ENCODE measurements at places on chromosomes 12 and 14.

DNA sequence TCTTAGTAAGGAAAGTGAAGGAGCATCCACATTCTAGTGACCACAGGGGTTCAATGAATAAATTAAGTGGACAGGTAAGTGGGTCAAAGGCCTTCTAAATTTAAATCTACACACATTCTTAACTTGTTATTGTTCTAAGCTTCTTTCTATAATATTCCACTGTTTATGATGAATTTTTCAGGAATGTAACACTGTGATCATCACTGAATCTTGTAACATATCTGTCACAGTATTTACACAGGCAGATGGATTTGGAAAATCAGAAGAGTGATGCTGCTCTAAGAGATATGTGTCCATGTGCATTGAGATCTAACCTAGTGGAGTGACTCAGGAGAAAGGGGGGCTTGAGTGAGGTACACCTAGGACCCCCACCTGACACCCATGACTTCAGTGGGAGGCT lies 115.4 kb upstream of the OVCH1 start:
- DNase-seq = no peak

- DNase-seq = no peak
These were observed 297.0 kb downstream of the PCNX1 start for GRCh38 chr14:71204231-71204630.

DNA sequence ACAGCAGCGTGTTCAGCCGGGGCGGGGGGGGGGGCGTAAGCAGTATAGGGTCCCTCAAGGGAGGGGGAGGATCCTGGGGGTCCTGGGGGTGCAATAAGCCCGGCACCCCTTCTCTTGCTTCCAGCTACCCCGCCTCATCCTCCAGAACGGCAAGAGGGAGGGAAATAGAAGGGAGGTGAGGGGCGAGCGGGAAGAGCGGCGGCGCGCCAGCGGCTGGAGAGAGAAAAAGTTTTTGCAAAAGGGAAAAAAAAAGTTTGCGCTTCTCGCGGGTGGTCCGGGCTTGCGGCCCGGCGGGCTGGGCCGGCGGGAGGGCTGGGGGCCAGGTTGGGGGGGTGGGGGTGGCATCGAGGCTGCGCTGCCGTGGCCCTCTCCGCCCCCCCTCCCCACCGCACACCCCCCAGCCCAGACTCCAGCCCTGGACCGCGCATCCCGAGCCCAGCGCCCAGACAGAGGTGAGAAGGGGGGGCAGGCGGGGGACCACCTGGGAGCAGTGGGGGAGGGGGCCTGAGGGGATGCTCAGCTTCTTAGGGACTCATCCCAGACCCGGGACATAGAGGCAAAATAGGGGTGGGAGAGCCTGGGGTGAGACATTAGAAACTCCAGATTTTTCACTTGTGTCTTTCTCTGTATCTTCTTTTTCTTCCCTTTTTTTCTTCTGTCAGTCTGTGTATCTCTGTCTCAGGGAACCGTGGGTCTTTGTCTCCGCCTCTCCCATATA lies at the start of gene GLI1:
GLI1 (plus strand) TSS at position 36 of the 718 bp plus-strand sequence. CDS start 3,907 bp downstream, outside the sequence.
- DNase-seq = no peak

GRCh38 chr14:81170829-81171195 lies 49.9 kb downstream of the GTF2A1 start:
- no peak for DNase-seq

GRCh38 chr12:125892276-125892675 lies 827.0 kb downstream of the AACS start:
- DNase-seq = no peak

GRCh38 chr14:73833034-73833433 lies 18.6 kb upstream of the PTGR2 start:
- DNase-seq = no peak

DNA sequence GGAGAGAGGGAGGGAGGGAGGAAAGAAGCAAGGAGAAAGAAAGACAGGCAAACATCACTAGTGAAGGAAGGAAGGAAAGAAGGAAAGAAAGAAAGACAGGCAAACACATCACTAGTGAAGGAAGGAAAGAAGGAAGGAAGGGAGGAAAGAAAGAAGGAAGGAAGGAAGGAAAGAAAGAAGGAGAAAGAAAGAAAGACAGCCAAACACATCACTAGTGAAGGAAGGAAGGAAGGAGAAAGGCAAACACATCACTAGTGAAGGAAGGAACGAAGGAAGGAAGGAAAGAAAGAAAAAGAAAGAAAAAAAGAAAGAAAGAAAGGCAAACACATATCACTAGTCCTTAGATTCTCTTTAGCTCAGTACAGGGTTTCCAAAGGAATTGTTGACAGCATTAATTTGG lies 5.3 kb downstream of the FZD10 start:
- DNase-seq = no peak

DNA sequence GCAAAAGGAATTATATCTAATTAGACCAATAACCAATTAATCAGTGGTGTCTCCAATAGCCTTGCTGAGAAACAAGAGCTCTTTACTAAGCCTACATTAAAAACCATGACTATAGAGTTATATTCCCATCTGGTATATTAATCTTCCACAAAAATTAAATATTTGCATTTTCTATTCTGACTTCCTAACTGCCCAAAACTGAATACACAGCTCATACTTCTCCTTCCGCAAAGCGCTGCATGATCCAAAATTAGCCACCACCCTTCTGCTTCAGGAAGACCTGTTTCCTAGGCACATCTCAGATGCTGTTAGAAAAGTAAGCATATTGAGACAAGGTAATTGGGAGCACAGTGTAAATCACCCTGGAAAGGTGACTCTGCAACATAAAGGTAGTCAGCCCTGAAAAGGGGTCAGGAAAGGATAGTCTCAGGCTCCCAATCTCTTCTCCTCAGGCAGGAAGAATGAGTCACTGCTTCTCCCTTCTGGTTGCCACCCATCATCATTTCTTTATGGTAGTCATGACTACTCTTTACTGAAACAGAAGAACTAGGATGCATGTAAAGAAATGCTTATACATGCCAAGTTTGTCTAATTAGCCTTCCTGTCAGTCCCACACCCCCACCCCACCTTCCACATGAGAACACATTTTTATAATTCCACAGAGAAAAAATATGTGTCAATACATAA lies 54.3 kb downstream of the PLCZ1 start:
- no peak for DNase-seq

GRCh38 chr14:89586258-89587135 lies 169.5 kb upstream of the FOXN3 start:
- DNase-seq = no peak

GRCh38 chr12:86186449-86186848 lies 69.7 kb downstream of the MGAT4C start:
- DNase-seq = no peak

- no peak for DNase-seq
These were observed 611.3 kb upstream of the TMEM132C start for GRCh38 chr12:127655691-127656090.

DNA sequence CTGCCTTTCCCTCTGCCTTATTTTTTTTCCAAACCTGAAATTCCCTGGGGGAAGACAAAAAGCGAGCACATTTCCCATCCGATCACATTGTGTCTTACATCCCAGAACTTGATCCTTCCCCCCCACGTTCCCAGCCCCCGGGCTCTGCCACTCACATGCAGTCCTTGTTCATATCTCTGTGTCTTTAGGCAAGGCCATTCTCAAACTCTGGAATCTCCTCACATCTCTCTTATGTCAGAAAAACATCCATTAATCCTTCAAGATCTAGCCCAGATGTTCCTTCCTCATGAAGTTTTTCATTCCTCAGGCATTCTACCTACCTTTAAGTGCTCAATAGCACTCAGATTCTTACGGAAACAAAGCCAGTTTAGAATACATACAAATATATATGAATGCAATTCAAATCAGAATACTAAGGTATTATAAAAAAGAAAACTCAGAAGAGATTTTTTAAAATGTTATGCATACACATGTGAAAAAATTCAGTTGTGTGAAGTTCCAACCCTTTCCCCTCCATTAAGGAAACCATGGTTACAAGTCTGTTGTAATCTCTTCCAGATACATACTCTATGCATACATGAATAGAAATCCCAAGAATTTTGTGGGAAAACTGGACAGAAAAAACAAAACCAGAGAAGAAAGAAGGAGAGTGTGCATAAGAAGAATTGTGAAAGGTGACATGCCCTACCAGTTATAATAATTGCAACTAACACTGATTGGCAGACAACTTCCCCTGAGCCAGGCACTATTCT lies 120.3 kb downstream of the SLC38A1 start:
- no peak for DNase-seq

DNA sequence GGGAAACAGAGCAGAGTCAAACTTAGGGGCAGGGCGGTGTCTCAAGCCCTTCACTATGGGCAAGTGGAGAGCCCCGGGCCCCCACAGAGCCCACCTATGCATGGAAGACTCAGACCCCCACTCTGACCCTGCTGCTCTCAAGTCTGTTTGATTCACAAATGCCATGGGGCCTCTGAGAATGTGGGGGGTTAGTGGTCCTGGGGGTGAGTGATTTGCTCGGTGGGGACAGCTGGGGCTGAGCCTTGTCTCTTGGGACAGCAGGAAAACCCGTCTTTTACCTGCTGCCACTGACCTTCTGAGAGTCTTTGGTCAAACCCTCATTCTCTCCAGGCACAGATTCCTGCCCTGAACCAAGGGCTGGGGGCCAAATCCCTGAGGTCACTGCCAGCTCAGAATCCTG lies 201.0 kb upstream of the RTL1 start:
- no peak for DNase-seq

DNA sequence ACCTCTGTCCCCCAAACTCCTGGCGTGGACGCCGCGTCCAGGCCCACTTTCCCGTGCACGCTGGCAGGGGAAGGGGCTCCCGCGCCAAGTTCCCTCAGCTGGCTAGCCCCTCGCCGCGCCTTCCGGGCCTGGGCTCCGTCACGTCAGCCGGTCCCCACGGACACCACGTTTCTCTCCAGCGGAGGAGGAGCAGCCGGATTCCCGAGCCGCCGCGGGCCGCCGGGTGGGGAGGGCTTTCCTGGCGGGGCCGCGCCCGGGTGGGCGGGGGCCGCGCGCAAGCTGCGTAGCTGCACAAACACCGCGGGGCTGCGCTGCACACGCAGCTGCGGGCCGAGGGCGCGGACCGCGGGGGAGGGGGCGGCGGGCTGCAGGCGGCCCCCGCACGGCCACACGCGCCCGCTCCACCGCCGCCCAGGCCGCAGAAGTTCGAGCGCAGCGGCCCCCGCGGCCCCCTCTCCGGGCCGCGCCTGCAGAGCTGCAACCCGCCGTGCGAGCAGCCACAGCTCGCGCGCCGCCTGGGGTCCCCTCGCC lies 45.1 kb upstream of the PNMA1 start:
- DNase-seq = peak; percentile 76

- peak; percentile 15 for DNase-seq
These were observed 421.0 kb downstream of the RPL10L start for GRCh38 chr14:46230540-46230939.
